ENCODE measurements at places on chromosomes 4 and X. TPM values are rescaled to one million over a fixed set of nuclear protein-coding genes. Genes with fewer than 3 reads are reported as not detected.

DNA sequence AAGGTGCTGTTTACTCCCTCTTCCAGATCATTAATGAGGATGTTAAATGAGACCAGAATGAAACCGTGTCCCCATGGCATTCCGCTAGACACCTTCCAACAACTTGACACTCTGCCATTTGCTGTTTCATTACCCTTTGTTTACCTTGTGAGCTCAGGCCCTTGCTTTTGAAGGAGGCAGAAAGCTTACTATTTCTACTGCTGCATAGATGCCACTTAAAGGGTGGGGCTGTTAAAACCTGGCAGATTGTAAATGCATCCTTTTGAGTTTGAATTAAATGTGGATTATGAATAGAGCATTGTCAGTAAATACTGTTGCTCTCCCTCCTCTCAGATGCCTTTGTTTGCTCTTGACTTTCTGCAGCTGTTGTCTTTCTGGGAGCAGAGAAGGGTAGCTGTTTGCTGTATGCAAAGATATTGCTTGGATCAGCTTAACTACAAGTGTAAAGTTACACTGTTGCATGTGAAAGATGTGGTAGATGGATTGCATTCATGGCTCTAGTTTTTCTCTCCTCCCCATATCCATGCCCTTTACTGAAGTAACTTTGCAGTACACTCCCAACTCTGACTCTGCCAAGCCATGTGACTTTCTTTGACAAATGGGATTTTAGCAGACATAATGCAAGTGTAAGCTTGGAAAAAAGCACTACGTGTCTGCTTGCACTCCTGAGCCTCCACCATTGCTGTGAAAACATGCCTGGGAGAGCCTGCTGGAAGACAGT is 75.0 kb upstream of the DHX15 start:
- peak overlapping the region; percentile 79 for H3K27ac ChIP-seq
- no peaks in the 10 kb centered on the region for H3K27me3 ChIP-seq
- no peak for DNase-seq
- peak overlapping the region; percentile 29 for H3K4me3 ChIP-seq
- peaks cover 5% of the 10 kb centered on the region for H3K36me3 ChIP-seq
- H3K4me1 ChIP-seq, result peaks cover 30% of the 10 kb centered on the region

Gene CCDC120
- 30.8 TPM for total RNA-seq

Gene DCAF12L1
- not detected for total RNA-seq

- no peak overlapping the region for H3K27ac ChIP-seq
- H3K4me1 ChIP-seq, result no peaks in the 10 kb centered on the region
- DNase-seq, result no peak
- H3K27me3 ChIP-seq, result no peaks in the 10 kb centered on the region
- no peaks in the 10 kb centered on the region for H3K36me3 ChIP-seq
- no peak overlapping the region for H3K4me3 ChIP-seq
These were observed 82.3 kb downstream of the NEK1 start for GRCh38 chr4:169530048-169530447.

Gene LRPAP1
- total RNA-seq, result 88.5 TPM

Gene MAGED1
- 109 TPM for total RNA-seq

- no peak overlapping the region for H3K27ac ChIP-seq
- DNase-seq, result no peak
- H3K36me3 ChIP-seq, result no peaks in the 10 kb centered on the region
- H3K27me3 ChIP-seq, result peaks cover 13% of the 10 kb centered on the region
- no peaks in the 10 kb centered on the region for H3K4me1 ChIP-seq
These were observed 88.3 kb downstream of the FAM53A start for GRCh38 chr4:1595789-1596325.

DNA sequence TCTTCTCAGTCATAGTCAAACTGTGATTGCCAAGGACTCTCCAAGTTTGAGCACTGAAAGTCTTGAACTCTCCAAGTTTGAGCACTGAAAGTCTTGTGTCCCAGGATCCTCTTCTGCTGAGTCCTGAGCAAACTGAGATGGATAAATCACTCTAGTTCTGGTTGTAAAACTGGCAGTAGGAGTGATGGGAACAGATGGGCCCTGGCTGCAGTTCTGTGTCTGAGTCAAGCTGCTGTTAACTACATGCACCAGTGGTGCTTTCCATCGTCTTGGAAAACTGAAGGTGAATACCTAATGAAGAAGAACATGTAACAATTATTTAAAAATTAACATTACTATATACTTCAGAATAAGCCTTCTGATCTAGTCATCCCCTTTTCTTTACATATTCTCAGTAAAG is 27.6 kb upstream of the KCNIP4 start:
- no peak for DNase-seq
- H3K27ac ChIP-seq, result no peak overlapping the region
- H3K36me3 ChIP-seq, result no peaks in the 10 kb centered on the region
- H3K4me3 ChIP-seq, result no peak overlapping the region
- peaks cover 3% of the 10 kb centered on the region for H3K27me3 ChIP-seq

DNA sequence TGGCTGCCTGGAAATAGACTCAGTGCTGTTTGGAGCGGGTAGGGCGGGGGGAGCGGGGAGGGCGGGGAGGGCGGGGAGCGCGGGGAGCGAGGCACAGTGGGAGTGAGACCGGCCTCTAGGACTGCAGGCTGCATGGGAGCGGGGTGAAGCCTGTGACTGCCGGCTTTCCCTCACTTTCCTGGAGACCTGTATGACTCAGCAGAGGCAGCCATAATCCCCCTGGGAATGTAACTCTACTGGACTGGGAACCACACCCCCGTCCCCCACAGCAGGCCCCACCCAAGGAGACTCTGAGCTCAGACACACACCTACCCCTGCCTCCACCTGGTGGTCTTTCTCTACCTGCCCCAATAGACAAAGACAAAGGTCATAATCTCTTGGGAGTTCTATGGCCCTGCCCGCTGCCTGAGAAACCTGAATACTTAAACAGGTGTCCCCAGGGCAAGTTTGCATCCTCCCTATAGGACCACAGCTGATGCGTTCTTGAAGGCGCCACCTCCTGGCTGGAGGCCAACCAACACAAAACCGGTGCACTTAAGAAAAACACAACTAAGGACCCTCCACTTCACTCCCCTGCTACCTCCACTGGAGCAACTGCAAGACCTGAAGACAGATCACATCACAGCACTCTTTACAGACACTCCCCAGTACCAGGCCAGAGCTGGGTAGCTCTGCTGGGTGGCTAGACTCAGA is 18.0 kb downstream of the HDAC8 start:
- peak overlapping the region; percentile 58 for H3K4me3 ChIP-seq
- no peaks in the 10 kb centered on the region for H3K27me3 ChIP-seq
- H3K36me3 ChIP-seq, result peaks cover 11% of the 10 kb centered on the region

Gene GPRASP3
- total RNA-seq, result 4.9 TPM

Gene F9
- total RNA-seq, result not detected

DNA sequence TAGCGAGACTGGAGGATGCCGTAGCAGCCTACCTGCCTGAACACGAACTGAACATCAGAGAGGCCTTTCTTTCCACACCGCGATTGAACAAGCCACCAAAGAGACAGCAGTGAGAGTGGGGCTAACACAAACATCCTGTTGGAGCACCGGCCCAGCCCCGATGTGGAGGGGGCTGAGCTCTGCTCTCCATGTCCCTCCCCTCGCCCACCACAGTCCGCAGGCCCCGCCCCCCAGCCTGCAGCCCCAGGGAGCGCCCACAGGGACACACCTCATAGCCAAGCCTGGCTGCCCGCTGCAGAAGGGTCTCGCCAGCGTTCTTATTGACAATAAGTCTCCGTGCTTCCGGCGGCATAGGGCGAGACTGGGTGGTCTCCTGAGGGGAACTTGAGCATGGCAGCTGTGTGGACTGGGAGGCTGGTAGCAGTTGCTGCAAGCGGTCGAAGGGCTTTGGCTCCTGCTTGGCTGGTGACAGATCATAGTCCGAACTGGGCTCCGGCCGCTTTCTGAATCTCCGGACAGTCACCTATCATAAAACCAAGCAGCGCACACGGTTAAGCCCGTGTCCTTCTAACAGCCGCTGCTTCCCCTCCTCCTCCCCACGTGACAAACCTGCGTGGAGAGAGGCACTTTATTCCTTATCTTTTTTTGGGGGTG is 35.8 kb downstream of the BCOR start:
- no peak for DNase-seq
- no peaks in the 10 kb centered on the region for H3K36me3 ChIP-seq
- no peak overlapping the region for H3K27ac ChIP-seq

- H3K36me3 ChIP-seq, result no peaks in the 10 kb centered on the region
- no peak overlapping the region for H3K4me3 ChIP-seq
- no peak overlapping the region for H3K27ac ChIP-seq
- no peak for DNase-seq
- H3K27me3 ChIP-seq, result no peaks in the 10 kb centered on the region
- H3K4me1 ChIP-seq, result no peaks in the 10 kb centered on the region
These were observed 110.6 kb downstream of the ANK2 start for GRCh38 chr4:113159942-113160545.

- H3K36me3 ChIP-seq, result no peaks in the 10 kb centered on the region
- no peak overlapping the region for H3K27ac ChIP-seq
- no peak for DNase-seq
- H3K4me3 ChIP-seq, result no peak overlapping the region
These were observed 124.5 kb upstream of the NOCT start for GRCh38 chr4:138890891-138891570.

Gene NPY1R
- total RNA-seq, result 6.9 TPM

GRCh38 chr4:6278801-6279197 is 9.1 kb downstream of the WFS1 start:
- H3K27me3 ChIP-seq, result no peaks in the 10 kb centered on the region
- no peak overlapping the region for H3K4me3 ChIP-seq
- H3K27ac ChIP-seq, result no peak overlapping the region

Gene RPS6KA3
- total RNA-seq, result 63.4 TPM

Gene TKTL1
- not detected for total RNA-seq

Gene MAGEC2
- not detected for total RNA-seq

GRCh38 chr4:89929425-89930159 is 34.9 kb downstream of the MMRN1 start:
- peak overlapping the region; percentile 63 for H3K27ac ChIP-seq
- H3K36me3 ChIP-seq, result no peaks in the 10 kb centered on the region
- H3K4me3 ChIP-seq, result peak overlapping the region; percentile 32
- no peaks in the 10 kb centered on the region for H3K27me3 ChIP-seq
- H3K4me1 ChIP-seq, result no peaks in the 10 kb centered on the region

GRCh38 chr4:145808848-145809512 is 129.0 kb downstream of the C4orf51 start:
- peak overlapping the region; percentile 94 for H3K27ac ChIP-seq
- no peak overlapping the region for H3K4me3 ChIP-seq
- peaks cover 12% of the 10 kb centered on the region for H3K36me3 ChIP-seq

DNA sequence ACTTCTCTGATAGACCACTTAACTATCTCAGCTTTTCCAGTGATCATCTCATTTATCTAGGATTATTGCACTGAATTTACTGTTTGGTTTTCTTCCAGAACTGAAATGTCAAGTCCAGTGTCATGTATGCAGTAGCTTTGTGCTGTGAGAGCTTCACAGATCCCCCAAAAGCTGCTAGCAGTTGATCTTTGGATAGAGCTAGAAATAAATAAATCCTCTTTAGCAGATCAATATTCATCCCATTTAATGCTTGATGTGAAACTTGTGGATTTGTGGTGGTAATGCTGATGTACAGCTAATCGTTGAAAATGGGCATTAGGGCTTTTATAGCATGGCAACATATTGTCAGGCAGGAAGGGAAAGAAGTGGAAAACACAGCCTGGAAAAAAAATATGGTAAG is 509.6 kb upstream of the FAM241A start:
- H3K36me3 ChIP-seq, result no peaks in the 10 kb centered on the region
- H3K4me1 ChIP-seq, result no peaks in the 10 kb centered on the region
- no peak overlapping the region for H3K27ac ChIP-seq
- no peak for DNase-seq

DNA sequence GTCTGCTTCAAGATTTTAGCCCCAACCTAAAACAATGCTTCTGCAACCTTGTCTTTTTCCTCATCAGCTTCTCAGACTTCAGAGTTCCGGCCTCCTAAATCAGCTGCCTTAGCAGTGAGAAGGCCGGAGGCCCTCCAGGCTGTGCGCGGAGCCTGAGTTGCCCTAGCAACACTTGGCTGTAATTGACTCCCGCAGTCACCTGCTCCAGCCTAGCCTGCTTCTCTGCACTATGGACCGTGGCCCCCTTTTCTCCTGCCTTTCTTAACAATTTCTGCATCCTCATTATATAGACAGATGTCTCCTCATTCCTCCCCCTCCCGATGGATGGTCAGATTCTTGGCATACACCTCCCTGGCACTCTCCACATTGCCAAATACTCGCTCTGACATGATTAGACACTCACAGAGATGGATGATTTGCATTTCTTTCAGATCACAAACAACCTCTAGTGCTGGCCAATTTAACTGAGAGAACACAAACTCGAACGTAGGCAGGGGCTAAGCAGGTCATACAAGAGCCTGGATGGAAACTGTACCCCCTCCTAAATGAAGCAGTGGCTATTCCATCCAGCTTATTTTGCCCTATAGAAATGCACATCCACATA is 9.5 kb upstream of the HUWE1 start:
- no peaks in the 10 kb centered on the region for H3K27me3 ChIP-seq
- H3K4me3 ChIP-seq, result no peak overlapping the region
- no peaks in the 10 kb centered on the region for H3K36me3 ChIP-seq
- H3K27ac ChIP-seq, result no peak overlapping the region
- H3K4me1 ChIP-seq, result no peaks in the 10 kb centered on the region

GRCh38 chrX:136310411-136310810 is 9.6 kb downstream of the ADGRG4 start:
- H3K36me3 ChIP-seq, result no peaks in the 10 kb centered on the region
- no peaks in the 10 kb centered on the region for H3K4me1 ChIP-seq
- no peak for DNase-seq
- H3K27ac ChIP-seq, result no peak overlapping the region

DNA sequence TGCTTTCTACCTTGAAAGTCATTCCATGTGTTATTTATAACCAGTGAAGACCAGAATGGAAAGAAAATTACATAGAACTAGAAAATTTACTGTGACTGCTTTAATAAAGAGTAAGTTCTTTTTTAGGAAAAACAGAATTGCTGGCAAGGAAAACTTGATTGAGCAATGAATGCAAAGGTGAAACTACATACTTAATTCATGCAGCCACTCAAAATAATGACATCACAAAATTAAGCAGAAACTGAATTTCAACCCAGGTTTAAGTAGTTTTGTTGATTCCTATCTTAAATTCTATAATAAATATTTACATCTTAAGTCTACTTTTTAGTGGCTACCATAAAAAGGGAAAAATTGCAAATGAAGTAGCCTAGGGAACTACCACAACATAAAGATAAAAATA is 14.0 kb downstream of the CHM start:
- H3K4me1 ChIP-seq, result no peaks in the 10 kb centered on the region
- H3K27ac ChIP-seq, result no peak overlapping the region
- H3K4me3 ChIP-seq, result no peak overlapping the region
- H3K36me3 ChIP-seq, result no peaks in the 10 kb centered on the region
- H3K27me3 ChIP-seq, result no peaks in the 10 kb centered on the region
- DNase-seq, result no peak

- no peaks in the 10 kb centered on the region for H3K36me3 ChIP-seq
- H3K4me1 ChIP-seq, result no peaks in the 10 kb centered on the region
- DNase-seq, result no peak
- no peak overlapping the region for H3K27ac ChIP-seq
- no peaks in the 10 kb centered on the region for H3K27me3 ChIP-seq
These were observed 19.7 kb upstream of the EDNRA start for GRCh38 chr4:147461161-147461560.

GRCh38 chrX:41435708-41436107 is 11.4 kb upstream of the NYX start:
- H3K27ac ChIP-seq, result no peak overlapping the region
- no peaks in the 10 kb centered on the region for H3K27me3 ChIP-seq
- no peaks in the 10 kb centered on the region for H3K36me3 ChIP-seq
- DNase-seq, result no peak
- no peak overlapping the region for H3K4me3 ChIP-seq

Data from Calu3 (cell line).